ENCODE measurements at places on chromosomes 7 and 10. TPM values are rescaled to one million over a fixed set of nuclear protein-coding genes. Genes with fewer than 3 reads are reported as not detected.

MCM10 gene
- 104 TPM for total RNA-seq

- peak; percentile 41 for DNase-seq
Observed at GRCh38 chr10:22308390-22308789, 7.8 kb upstream of the COMMD3 start.

- DNase-seq, result no peak
Observed at GRCh38 chr7:27123477-27124053, 7.0 kb downstream of the HOXA4 start.

ZNF777 gene
- 19.3 TPM for total RNA-seq

- no peak for DNase-seq
Observed at GRCh38 chr10:390449-391100, 255.3 kb downstream of the ZMYND11 start.

GRCh38 chr7:147452816-147453215 is 1137.8 kb upstream of the C7orf33 start:
- no peak for DNase-seq

All from activated T-helper 1 cell treated with anti-CD3 and anti-CD28 coated beads, Interleukin-12 subunit alpha, Interleukin-12 subunit beta, Interleukin-2, Interleukin-4 antibody, amounts not matched to agents 30 ng/mL and 10 ng/mL and 1 ng/mL, durations not matched to agents 14 hours and 24 hours and 36 hours (primary cell).